Dermis blood vessel endothelial cell (primary cell): ENCODE measurements at places on chromosomes 6 and 20. TPM values are rescaled to one million over a fixed set of nuclear protein-coding genes. Genes with fewer than 3 reads are reported as not detected.

- no peak for DNase-seq
Observed at GRCh38 chr6:21816231-21816630, 222.7 kb downstream of the SOX4 start.

Gene FKBP1C
- total RNA-seq = 0.17 and 4.4 TPM in 2 replicates

Gene USP49
- 2.9 and 3.1 TPM in 2 replicates for total RNA-seq

Gene TMEM151B
- not detected in 2 replicates for total RNA-seq

- DNase-seq = no peak
Observed at GRCh38 chr6:29561606-29562181, 2.2 kb upstream of the UBD start.

GRCh38 chr6:4364172-4364571 is 228.8 kb upstream of the ECI2 start:
- no peak for DNase-seq

DNA sequence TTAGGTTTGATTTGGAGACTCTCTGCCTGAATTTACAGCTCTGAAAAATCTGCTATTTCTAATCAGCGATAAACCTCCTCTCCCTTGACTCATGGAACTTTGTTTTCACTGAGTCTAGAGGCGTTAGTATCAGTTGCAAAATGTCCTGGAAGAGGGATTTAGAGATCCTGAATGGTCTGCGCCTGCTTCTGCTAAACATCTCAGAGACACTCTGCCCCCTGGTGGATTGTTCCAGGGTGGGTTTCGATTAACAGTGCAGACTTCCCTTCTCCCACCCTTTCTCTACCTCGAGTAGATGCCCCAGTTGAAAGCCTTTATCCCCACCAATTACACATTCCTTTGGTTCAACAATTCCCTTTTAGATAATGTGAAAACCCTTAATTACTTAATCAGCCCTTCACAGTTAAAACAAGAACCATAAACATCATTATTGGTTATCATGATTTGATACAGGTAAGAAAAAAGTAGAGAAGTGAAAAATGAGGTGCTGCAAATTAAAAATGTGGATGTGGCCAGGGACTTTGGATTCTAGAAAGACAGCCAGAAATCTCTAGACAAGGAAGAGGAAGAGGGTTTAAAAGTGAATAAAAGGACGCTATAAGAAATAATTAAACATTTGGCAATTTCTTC is 5.5 kb downstream of the HTR1B start:
- DNase-seq = peak; percentile 95

DNA sequence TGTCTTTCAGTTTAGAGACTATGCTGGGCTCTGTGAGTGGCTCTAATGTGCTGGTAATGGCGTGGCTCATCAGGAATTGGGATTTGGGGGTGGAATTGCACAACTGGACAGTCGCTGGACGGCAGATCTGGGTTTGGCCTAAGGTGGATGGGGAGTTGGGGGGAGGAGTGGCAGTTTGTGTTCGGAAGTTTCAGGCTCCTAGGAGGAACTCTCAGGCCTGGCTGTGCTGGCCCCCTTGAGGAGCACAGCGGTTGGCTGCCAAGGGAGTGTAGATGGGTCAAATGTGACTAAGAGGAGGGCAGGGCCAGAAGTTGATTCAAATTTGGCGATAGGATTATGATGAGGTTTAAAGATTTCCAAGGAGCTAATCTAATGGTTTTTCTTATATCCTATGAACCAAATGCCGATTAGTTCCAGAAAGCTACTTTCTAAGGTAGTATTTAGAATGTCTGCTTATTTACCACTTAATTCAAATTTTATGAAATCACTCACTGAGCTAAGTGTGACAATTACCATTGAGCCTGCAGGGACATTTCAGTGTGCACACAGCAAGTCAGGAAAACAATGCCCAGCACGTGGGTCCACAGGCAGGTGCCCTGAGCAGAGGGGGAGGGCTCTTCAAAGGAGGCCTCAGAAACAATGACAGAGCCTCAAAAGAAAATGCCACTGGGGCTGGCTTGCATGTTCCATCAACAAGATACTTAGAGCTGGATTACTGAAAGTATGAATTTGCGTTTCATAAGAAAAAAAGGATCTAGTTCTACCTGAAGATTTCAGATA is 111.0 kb downstream of the GJA10 start:
- no peak for DNase-seq

DNA sequence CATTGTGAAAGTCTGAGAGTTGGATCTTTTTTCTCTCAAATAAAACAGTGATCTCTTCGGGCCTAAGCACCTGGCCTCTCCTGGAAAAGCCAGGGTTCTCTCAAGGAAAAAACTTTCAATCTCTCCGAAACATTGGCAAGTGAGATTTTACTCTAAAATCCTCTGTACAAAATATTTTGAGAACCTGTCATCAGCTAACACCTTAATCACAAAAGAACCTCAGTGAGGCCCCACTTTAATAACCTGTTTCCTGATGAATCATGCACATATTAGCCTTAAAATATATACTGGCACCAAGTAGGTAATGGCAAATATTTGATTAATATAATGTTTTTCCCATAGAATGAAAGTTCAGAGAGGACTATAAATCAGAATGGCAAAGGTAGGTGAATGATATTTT is 177.9 kb downstream of the FRK start:
- no peak for DNase-seq

DNA sequence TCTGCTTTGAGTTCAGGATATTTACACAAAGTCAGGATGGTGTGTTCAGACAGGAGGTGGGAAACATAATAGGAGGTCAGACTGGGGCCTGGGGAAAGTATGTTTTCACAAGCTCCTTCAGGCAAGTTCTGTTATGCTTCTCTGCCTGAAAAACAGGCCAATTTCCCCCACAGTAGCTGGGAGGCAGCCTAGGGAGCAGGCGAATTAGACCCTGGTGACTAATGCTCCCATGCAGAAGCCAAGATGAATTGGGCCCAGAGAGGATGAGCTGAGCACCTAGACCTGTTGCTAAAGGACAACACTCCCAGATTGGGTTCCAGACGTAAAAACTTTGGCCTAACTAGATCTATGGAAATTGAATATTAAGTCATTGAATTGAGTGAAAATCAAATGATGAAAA is 142.2 kb upstream of the MAP3K7 start:
- no peak for DNase-seq

- no peak for DNase-seq
Observed at GRCh38 chr20:44759595-44759994, 13.9 kb downstream of the KCNK15 start.

- DNase-seq = no peak
Observed at GRCh38 chr6:8556370-8557013, 121.1 kb upstream of the SLC35B3 start.

GRCh38 chr6:33082702-33083101 is 6.9 kb downstream of the HLA-DPB1 start:
- DNase-seq = peak; percentile 60

Gene C20orf204
- 11.2 and 13.3 TPM in 2 replicates for total RNA-seq

GRCh38 chr20:7728338-7728737 is 211.9 kb downstream of the HAO1 start:
- no peak for DNase-seq

DNA sequence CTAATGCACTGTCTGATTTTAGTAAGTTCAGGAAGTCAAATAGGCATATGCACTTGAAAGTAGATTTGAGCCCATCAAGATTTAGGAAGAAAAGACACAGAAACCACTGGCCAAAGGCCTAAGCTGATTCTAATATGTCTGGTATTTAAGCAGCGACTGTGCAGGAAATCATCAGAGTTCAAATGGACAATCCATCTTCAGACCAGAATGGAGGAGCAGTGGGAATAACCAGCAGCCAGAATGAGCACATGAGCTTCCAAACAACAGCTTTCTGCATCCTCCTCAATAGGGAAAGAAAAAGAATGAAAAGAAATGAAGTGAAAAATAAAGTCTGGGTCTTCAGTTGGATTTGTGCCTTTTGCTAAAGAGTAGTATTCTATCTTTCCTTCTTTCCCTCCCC is 50.6 kb downstream of the SOD2 start:
- DNase-seq = no peak

Gene COL20A1
- under 0.01 TPM in 1 of 2 replicates, not detected in the other for total RNA-seq

- DNase-seq = peak; percentile 73
Observed at GRCh38 chr6:156175971-156176421, 601.2 kb upstream of the ARID1B start.

Gene TBPL1
- total RNA-seq = 32.0 and 35.2 TPM in 2 replicates

GRCh38 chr6:34246563-34247391 is 2.0 kb downstream of the SMIM29 start:
- DNase-seq = peak; percentile 61

DNA sequence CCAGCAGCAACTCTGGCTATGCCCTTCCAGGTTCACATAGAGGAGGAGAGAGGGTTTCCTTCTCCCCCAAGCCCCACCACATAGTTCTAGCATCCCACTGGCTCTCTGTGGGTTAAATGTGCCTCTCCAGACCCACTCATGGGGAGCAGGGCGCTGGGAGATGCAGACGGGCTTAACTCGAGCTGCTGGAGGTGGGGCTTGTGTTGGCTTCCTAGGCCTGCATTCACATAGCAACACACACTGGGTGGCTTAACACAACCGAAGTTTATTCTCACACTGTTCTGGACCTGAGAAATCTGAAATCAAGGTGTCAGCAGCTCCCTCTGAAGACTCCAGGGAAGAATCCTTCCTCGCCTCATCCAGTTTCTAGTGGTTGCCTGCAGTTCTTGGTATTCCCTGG is 33.6 kb downstream of the SLC2A10 start:
- no peak for DNase-seq

DNA sequence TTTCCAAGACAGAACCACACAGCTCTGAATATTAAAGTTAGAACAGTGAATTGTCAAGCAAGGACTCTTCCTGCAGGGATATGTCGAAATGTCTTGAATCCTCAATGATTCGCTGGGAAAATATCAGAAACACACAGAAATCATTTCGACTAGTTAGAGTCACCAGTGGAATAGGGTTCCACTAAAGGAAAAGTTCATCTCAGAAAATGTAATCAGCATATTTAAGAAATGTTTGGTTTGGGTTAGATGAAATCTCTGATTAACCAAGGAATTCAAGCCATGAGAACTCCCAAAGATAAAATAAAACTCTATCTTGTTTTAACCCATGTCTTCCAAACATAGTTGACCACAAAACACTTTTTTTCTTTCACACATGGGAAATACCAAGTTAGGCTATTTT is 621.0 kb upstream of the NRSN1 start:
- DNase-seq = no peak

DNA sequence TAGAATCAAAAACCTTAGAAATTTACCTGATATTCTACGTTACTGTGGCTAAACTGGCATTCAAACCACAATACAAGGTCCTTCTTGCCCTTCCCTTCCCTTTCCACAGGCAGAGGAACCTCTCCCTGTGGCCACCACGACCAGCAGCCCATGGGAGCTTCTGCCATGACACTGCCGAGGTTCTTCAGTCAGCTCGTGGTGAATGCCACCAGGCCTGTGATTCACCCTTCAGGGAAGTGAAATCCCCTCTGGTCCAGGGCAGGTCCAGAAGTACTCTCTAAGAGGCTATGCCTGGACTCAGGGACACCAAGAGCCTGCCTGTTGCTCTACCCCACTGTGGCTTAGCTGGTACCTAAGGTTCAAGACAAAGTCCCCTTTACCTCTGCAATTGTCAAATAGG is 123.0 kb downstream of the HTR1B start:
- DNase-seq = no peak

Gene MEP1A
- total RNA-seq = not detected in 2 replicates

GRCh38 chr20:62513991-62514390 is 38.2 kb upstream of the GATA5 start:
- no peak for DNase-seq

GRCh38 chr6:40350747-40351217 is 236.4 kb downstream of the LRFN2 start:
- DNase-seq = no peak

DNA sequence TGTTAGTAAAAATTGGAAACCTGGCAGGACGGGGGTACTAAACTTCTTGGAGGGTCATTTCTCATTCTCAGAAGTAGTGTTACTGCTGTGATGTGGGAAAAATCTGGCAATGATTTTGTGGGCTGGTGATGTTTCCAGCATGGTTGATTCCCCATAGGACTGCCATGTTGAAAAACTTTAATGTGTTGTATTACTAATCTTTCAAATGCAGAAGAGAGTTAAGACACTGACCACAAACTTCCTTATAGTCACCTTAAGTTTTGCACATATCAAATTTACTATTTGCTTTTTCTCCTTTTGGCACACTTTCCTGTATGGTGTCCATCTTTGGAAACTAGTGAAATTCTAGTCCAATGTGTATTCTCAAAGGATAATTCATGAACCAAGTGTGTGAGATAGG is 236.2 kb upstream of the TAB2 start:
- DNase-seq = no peak

Gene NUP43
- total RNA-seq = 29.3 and 31.0 TPM in 2 replicates
